Hematopoietic multipotent progenitor cell (in vitro differentiated cells): ENCODE measurements at places on chromosomes 3 and 15. TPM values are rescaled to one million over a fixed set of nuclear protein-coding genes. Genes with fewer than 3 reads are reported as not detected.

GRCh38 chr15:89400782-89401545 is 66.3 kb upstream of the POLG start:
- DNase-seq = no peak

- no peak for DNase-seq
These were observed 80.5 kb upstream of the SLC24A5 start for GRCh38 chr15:48040166-48040817.

The GNAT1 gene
- not detected for total RNA-seq

The MORC1 gene
- total RNA-seq = under 0.01 TPM

The THSD4 gene
- under 0.01 TPM for total RNA-seq

GRCh38 chr3:107848351-107848915 is 242.4 kb downstream of the CD47 start:
- no peak for DNase-seq

GRCh38 chr3:110420158-110420641 is 651.4 kb upstream of the NECTIN3 start:
- no peak for DNase-seq

- DNase-seq = no peak
These were observed 11.3 kb upstream of the MYZAP start for GRCh38 chr15:57580428-57580827.

The SI gene
- not detected for total RNA-seq

The SLC22A13 gene
- 0.27 TPM for total RNA-seq

The FYCO1 gene
- total RNA-seq = 13.7 TPM

GRCh38 chr3:147940405-147941193 is 531.4 kb downstream of the ZIC1 start:
- DNase-seq = no peak

- DNase-seq = no peak
These were observed 103.7 kb downstream of the PEX5L start for GRCh38 chr3:179933080-179933479.

- no peak for DNase-seq
These were observed 8.0 kb downstream of the FBLN2 start for GRCh38 chr3:13556917-13557316.

- DNase-seq = no peak
These were observed 136.6 kb downstream of the TGFBR2 start for GRCh38 chr3:30742796-30743619.

The SPINK8 gene
- not detected for total RNA-seq

The LDHAL6B gene
- not detected for total RNA-seq

The ALPK3 gene
- 0.81 TPM for total RNA-seq

The LSAMP gene
- 0.27 TPM for total RNA-seq

DNA sequence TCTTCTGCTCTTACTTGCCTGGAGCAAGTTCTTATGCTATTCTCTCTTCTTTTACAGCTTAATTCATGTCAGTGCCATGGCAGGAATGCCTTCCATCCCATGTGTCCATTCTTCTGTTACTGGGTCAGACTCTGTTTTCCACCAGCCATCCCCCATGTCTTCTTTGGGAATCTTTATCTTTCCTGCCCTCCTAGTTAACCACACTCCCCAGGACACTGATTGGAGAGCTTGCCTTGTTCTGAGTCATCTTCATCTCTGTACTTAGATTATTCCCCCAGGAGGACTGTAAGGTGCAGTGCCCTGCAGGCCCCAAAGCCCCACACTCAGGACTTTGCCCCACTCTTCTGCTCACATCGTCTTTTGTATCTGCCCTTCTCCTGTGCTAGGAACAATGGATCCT is 3.6 kb downstream of the ABHD17C start:
- no peak for DNase-seq

- DNase-seq = no peak
These were observed 1.6 kb downstream of the KY start for GRCh38 chr3:134649106-134649705.

DNA sequence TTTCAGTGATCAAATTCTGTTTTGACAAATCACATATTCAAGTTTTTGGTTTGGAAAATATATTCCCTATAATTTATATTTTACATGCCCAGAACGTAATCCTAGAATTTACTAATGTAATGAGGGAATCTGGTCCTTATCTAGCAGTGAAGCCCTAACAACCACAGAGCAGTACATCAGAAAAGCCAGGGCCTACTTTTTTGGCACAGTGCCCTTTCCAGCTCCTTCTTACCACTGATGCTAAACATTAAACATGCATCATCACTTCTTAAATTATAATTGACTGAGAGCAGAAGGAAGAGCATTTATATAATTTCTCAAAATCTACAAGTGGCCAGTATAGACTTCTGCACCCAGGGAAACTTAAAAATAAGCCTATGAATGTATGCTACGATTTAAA is 66.7 kb downstream of the FBXL22 start:
- no peak for DNase-seq

The NLGN1 gene
- 2.2 TPM for total RNA-seq

DNA sequence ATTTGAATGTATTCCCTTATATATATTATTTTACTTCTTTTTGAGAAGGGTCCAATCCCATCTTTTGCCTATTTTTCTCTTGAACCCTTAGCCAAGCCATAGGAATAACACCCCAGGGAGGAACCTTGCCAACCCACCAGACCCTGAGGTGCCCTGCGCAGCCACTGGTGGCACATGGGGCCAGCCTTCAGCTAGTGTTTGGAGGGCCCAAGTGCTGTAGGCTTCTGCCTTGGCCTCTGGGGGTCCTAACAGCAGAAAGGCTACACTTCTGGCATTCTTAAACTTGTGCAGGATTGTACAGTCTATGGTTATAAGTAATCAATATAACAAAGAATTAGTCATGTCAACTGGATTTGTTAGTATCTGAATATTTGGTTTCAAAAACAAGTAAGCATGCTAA is 34.5 kb downstream of the RUVBL1 start:
- peak; percentile 20 for DNase-seq

GRCh38 chr3:119562307-119562961 is 3.0 kb upstream of the CD80 start:
- DNase-seq = peak; percentile 63

The ARHGEF3 gene
- total RNA-seq = 21.0 TPM

The HTR3E gene
- not detected for total RNA-seq

GRCh38 chr3:66856533-66856932 is 141.6 kb upstream of the KBTBD8 start:
- no peak for DNase-seq

The PCOLCE2 gene
- 0.54 TPM for total RNA-seq

The FBXO40 gene
- not detected for total RNA-seq

- DNase-seq = no peak
These were observed 79.3 kb upstream of the SEC13 start for GRCh38 chr3:10400050-10400748.

The ZKSCAN7 gene
- total RNA-seq = 15.6 TPM

DNA sequence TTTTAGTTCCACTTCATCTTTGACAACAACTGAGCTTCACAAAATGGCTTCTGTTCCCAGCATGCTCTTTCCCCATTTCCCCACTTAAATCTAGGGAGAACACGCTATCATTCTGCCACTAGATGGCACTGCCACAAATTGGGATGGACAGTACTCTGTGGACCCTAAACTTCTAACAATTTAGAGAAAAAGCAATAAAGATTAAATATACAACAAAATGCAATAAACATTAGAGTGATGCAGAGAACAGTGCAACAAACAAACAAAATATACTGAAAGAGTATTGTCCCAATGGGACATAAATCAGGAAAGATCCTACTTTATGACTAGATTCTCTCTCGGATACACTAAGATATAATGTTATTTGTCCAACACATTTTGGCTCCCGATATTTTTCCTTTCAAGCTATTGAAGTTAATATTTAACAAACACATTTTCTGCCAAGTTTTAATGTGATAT is 169.7 kb upstream of the TMCO5A start:
- no peak for DNase-seq

- no peak for DNase-seq
These were observed 98.1 kb upstream of the STRIT1 start for GRCh38 chr3:155391551-155391958.

DNA sequence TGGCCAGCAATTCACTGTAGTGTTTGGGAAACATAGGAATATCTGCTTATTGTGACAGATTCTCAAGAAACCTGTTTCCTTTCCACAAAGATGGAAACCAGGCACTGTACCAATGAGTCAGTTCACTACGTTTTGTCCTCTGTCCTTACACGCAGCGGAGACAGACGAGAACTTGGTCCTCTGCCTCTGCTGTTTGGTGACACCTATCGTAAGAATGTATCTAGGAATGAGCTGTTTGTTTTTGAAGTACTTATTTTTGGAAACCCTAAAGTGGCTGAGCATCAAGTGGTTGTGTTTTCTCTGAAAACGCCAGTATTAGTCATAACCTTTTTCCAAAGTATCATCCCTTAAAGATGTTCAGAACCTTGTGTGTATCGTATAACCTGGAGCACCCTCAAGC is 93.0 kb downstream of the PGPEP1L start:
- no peak for DNase-seq

DNA sequence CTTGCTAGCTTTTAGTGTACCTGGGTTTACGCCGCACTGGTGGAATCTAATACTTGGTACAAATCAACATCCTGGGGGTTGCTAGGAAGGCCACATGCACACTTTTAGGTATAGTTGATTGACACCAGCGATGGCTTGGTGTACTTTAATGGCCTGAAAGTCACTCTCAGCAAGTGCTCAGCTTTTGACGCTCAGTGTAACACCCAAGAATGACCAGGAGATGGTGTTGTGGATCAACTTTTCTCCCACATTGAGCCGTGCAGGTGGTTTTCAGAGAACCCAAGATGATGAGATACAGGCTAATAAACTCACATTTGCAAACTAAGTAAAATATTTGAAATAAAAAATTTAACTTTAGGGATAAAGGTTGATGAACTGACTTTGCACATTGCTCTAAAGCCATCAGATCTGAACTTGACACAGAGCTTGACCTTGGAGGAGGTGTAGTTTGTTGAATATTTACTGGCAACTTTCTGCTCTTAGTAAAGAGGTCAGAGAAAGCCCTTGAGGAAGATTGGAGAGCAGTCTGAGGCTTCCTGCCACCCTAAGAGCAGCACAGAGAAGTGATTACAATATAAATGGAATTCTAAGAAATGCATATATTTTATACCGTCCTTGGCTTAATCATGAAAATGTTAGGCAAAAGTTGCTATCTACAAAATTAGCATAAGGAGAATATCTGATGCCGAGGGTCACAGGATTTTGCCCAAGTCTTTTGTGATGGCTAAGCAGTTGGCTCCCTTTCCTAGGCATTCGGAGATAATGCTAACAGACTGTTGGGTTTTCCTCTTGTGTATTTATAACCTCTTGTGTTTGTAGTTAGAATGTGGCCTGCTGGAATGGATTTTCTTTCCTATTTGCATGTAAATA is 143.4 kb upstream of the RASGRP1 start:
- no peak for DNase-seq

DNA sequence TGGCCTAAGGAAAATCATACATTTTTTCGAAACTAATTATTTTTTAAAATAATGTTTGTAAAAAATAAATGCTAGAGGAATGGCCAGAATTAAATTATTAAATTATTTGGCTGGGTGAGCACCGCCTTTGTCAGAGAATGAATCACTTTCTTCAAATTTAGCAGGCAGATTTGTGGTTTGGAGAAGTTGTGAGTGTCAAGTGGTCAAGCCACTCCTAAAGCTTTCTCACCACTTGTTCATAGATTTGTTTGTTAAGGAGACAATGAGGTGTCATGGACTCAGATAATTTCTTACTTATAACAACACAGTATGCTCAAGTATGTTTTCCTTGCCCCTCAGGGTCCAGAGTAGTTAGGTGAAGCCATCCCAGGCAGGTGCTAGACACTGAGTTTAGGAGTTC is 196.2 kb downstream of the TUSC7 start:
- no peak for DNase-seq

The CLEC3B gene
- total RNA-seq = 12.9 TPM

- no peak for DNase-seq
These were observed 652.5 kb downstream of the EDEM1 start for GRCh38 chr3:5840056-5840455.

DNA sequence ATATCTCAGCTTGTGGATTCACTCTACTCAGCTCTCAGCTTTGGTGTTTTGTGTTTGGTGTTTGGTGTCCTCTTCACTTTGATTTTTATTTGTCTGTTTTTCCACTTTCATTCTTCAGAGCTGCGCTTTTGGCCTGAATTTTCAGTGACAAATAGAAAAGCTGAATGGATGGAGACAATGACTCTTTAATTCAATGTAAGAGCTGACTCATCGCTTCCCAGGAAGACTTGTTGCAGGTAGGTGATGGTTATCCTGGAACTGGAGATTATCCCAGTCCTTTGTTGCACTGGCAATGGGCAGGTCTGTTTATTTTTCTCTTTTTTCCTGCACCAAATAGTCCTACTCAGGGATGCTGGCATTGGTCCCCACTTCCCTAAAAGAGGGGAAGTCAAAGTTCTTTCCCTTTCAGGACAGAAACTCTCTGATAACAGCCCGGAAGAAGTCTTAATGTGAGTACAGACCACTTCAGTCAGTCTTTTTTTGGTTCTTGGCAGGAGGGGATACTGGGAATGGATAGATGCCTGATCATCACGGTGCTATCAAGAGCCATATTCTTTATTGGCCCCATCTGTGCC is 12.4 kb upstream of the AEN start:
- no peak for DNase-seq

The WDR93 gene
- 0.27 TPM for total RNA-seq

The KIF15 gene
- total RNA-seq = 1.1 TPM

The PRR20G gene
- not detected for total RNA-seq

DNA sequence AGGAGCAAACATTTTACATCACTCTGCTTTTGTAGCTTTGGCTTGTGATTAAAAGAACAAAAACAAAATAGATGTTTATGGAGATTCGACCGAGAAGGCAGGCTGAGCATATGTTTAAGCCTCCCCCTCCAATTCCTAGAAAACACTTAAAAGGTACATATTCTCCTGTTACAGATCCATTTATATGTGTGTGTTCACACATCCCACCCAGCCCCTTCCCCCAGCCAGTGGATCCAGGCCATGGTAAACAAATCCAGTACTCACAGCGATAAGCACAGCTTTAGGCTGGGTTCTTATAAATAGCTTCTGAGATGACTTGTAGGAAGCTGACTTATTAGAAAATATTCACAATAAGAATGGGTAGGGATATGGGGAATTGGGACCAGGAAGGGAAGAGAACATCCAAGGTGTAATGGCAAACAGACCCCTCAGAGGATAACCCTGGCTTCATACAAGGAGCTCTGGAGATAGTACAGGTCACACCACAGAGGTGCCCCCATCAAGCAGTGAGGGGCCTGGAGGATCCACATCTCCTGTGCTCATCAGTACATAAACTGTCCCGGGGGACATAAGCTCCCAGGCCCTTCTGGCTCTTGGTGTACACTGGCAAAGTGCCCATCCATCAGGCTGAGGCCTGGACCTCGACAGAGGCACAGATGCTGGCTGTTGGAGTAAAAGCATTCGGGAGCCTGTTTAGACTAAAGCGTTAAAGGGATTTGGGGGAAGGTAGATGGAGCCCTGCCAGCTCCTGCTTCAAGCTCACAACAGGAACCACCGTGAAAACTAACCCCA is 70.0 kb upstream of the UBE2E1 start:
- no peak for DNase-seq

GRCh38 chr3:106327696-106328025 is 458.8 kb upstream of the CBLB start:
- no peak for DNase-seq

The TRPM1 gene
- total RNA-seq = under 0.01 TPM
